Esophagus muscularis mucosa (tissue), 4 donors: ENCODE measurements at places on chromosomes 4 and X.

DNA sequence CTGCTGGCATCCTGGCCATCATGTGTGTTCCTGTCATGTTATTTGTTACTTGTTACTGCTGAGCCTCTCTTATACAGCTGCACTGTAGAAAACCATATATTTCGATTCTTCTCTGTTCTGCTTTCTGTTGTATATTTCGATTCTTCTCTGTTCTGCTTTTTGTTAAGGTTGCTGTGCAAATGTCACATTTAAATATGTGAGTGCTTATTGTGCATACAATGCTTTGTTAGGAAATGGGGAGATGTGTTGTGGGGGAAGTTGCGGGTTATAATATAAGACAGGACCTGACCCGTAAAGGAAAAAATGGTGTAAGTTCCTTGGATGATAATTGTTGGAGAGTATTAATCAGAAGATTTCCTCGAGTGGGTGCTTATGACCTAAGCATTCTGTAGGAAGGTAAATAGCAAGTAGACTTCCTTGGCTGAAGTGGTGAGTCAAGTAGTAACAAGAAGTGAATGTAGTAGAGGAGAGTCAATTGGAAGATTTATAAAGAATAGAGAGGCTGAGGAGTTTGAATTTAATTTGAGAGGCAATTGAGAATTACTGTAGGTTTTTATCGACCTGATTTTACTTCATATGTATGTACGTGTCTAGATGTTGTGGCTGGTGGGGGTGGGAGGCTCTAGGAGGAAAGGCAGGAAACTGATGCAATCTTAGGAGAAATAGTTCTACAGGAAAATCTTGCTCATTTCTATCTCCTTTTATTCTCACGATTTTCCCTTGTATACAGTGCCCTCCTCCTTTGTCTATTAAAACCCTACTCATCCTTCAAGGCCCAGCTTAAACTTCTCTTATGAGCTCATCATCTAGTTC lies 8.5 kb downstream of the OGT start:
- DNase-seq, result no peak

GRCh38 chr4:60905162-60905561 lies 295.0 kb upstream of the ADGRL3 start:
- no peak for DNase-seq

GRCh38 chr4:12852338-12853307 lies 631.5 kb downstream of the RAB28 start:
- no peak for DNase-seq

- no peak for DNase-seq
These were observed 29.3 kb downstream of the MMGT1 start for GRCh38 chrX:135944486-135944885.

DNA sequence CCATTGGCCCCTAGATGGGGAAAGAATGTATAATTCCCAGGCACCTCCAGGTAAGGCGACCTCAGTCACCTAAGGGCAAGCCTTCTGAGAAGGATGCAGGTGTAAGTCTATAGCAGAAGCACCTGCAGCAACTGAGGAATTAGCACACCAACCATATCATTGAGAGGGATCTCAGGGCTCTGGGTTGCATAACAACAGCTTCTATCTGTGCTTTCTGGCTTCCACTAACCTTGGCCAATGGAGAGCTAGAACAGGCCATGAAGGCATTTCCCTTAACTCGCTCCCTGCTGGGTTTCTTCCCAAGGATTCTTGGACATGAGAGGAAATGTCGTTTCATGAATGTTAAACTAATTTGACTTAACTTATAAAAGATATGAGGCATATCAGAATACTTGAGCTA lies 177.8 kb upstream of the GK2 start:
- no peak for DNase-seq
